ENCODE measurements at places on chromosomes 11 and 22.

DNA sequence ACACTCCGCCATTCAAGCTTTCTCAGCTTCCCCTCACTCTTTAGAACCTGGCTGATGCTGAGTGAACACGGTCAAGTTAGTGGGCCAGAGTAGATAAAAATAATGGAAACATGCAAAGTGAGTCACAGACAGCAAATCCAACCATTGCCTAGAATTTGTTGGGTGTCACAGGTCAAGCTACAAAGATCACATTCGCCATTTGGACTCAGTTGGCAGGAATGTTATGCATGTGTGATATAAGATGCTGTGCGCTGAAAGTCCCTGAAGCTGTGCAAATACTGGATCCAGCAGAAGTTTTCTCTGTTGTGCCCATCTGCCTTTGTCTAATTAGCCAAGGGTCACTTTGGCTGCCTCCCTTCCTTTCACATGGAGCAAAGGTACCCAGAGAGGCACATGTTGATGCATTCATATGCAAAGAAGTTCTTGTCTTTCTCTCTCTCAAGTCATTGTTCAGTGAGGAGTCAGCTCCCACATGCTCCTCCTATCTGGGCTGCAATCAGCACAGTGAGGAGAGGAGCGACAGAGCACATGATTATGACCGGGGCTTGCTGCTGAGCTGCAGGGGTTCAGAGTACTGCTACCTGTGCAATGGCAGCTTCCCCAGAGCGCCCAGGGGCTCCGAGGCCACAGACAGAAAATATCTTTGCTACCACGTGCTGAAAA, 39.7 kb downstream of the FLI1 start:
- DNase-seq: no peak

DNA sequence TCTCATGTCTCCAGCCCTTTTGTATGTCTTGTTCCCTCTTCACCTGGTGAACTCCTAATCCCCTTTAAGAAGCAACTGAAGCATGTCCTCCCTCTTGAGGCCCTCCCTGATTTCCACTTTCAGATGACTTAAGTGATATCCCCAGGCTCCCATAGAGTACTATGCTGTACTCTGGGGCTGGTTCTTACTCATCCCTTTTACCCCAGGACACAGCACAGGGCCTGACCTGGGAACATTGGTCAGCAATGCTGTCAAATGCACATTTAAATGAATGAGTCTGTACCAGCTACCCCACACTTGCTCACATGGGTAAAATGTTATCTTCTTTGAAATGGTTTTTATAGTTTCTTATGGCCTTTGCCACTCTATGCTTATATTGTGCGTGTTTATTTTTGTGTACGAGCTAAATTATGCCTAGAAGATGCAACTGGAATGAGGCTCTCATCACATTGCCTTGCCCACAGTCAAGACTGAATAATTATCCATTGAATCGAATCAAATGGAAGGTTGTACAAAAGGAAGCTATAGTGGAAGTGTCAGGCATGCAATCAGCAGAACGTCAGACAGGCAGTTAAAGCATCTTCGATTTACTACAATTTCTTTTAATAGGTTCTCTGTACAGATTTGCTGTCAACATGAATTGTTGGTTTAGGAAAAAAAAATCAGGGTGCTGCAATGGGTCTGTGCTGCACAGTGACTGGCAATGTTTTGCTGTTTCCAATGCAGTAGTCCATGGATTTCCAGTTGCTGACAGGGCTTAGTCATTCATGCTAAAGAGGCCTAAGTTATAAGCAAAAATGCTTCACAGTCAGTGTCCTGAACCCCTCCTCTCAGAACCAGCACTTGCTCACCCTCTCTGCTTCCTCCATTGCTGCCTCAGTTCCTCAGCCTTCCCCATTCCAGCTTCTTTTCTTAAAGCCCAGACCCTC, 79.5 kb downstream of the PARVA start:
- no peak for DNase-seq

DNA sequence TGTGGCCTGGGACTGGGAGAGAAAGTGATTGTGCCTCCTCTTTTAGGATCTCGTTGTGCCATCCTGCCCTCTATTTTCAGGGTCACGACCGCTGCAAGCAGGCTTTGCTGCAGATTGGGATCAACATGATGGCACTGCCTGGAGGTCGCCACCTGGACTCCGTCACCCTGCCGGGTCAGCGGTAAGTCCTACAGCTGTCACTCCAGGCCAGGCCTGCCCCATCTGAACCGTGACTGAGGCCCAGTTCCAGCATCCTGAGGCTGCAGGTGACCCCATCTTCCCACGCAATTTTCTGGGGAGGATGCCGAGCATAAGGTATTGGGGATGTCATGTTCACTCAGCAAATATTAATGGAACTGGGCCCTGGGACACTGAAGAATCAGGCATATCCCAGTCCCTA, 34.3 kb downstream of the INSC start:
- no peak for DNase-seq

- DNase-seq: no peak
Observed at GRCh38 chr11:57485217-57485990, 25.1 kb downstream of the RTN4RL2 start.

DNA sequence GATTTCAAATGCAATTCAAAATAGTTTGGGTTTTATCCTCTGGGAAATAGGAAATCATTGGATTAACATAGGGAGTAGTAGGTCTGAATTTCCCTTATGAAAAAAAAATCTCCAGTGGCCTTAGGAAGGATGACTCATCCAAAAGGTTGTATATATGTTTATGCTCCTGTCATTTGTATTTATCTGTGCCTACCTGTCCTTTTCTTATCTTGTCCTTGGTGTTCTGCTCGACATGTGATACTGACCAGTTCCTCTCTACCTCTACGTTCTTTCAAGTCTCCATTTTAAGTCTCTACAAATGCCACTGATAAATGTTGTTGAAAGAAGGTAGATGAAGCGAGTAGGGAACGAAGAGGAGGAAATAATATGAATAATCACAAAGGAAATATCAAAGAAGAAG, 3.0 kb upstream of the SOX6 start:
- no peak for DNase-seq

DNA sequence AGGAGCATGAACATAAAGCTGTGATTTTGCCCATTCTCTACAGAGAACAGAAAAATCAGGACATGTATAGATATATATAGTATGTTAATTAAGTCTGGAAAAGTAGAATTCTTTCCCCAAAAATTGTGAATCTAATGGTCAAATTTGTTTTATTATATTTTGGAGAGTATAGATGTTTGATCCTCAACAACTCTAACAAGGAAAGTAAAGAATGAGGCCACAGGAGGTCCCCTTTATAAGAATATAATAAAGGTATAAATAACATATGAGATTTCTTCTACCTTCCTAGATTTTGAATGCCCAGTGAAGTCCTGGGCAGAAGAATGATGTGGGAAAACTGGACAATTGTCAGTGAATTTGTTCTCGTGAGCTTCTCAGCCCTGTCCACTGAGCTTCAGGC, at the start of gene OR10A4:
Gene OR10A4, plus strand, starts transcription at position 301 of the 400 bp plus-strand sequence. Its CDS starts 23 bp downstream, at position 324.
- no peak for DNase-seq

DNA sequence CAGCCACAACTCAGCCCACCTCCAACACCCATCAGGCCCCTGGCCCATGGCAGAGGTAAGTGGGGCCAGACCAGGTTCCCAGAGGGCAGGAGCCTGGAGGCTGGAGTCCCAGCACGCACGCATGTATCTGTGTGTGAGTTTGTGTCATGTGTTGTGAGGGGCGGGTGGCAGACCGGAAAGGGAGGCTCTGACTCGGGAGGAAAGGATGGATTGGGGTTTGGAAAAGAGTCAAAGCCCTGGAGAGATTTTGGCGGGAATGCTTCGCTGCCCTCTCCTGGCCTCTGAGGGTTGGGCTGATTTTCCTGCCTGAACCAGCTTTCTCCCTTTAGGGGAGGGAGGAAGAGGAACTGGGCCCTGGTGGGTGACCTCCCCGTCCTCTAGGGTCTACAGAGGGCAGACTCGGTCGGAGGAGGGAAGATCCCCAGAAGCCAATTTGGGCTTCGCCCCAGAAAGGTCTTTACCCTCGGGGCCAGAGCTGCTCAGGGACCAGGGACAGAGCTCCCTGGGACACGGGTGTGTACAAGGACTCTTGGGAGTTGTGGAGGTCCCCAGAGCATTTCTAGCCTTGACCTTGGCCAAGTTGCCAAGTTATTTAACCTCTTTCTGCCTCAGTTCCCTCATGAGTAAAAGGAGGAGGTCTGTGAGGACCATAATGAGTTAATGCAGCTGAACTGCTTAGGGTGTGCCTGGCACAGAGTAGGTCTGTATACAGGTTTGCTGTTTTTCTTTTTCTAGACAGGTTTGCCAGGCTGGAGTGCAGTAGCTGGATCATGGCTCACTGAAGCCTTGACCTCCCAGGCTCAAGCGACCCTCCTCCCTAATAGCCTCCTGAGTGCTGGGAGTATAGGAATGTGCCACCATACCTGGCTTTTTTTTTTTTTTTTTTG, 6.9 kb downstream of the C11orf68 start:
- peak; percentile 87 for DNase-seq

DNA sequence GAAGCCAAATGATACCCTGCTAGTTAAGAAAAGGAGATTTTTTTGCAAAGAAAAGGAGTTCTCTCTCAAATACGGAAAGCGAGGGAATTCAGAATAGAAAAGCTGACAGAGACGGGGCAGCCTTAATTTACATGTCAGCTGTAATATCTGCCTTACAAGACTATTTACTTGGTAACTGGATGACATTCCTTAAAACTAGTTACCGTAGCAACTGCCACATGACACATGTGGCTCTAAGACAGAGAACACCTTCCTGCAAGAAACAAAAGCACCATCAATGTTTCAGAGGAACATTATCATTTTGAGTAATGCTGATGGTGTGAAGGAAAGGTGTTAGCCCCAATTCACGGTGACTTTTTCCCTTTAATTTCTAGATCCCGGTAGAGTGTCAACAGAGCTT, 222.1 kb downstream of the LRRC4C start:
- DNase-seq: no peak

- no peak for DNase-seq
Observed at GRCh38 chr22:26887456-26887855, 230.1 kb downstream of the MIAT start.

- peak; percentile 75 for DNase-seq
Observed at GRCh38 chr11:128467610-128468041, 119.7 kb downstream of the ETS1 start.

DNA sequence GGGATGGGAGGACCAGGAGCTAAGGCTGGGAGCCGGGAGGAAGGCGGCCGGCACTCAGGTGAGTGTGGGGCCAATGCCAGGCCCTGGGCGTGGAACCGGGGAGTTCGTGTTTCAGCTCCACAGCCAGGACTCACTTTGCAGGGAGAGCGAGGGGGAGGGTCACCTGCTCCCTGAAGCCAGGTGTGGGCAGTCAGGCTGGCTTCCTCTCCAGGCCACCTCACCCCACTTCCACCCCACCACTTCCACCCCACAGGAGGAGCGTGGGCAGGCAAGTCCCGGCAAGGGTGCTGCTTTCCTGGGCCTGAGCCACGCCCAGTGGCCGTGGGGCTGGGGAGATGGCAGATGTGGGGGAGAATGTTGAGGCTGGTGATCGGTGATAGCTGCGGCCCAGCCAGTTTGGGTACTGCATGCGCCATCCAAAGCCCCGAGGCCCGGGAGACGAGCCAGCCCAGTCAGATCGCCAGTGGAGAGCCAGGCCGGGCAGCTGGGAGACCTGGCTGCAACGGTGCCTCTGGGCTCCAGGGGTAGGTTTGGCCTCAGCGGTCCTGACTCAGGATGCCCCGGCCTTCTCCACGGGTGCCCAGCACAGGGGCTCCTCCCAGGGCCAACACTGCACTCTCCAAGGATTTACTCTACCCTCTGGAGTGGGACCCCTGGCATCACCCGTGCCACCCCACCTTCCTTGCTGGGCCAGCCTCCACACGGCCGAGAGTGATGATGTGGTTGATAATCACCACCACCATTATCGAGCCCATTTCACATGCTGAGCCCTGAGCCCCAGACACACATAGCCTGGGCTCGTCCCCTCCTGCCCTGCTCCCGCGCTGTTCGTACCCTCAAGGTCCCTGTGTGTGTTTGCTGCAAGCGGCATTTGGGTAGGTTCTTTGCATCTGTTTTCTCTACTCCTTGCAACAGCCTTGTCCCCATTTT, 93.8 kb downstream of the WNT7B start:
- DNase-seq: no peak

DNA sequence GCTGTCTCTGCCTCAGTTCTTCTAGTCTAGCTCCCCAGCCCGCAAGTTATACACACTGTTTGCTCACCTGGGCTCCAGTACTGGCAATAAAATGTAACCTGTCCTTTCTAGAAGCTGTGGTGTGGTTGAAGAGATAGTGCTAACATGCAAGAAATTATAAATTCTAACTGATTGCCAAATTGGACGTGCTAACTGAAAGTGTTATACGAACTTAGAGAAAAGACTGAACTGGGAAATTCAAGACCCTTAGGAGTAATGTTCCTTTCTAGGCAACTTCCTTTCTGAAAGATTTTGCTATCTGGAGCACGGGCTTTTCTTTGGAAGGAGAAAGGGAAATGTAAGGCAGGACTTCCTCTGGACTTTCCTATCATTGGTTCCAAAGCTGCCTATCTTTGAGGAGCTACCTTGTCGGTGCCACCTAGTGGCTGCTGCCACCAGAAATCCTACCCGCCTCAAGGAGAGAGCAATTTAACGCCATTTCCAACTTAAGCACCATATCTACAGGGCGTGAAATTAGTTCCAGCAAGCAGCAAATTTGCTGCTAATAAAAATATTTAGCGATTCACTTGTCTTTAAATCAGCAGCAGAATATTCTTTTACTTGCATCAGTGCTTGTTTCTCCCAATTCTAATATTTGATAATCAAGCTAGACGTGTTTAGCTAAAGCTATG, 12.7 kb upstream of the TMEM218 start:
- DNase-seq: peak; percentile 37

DNA sequence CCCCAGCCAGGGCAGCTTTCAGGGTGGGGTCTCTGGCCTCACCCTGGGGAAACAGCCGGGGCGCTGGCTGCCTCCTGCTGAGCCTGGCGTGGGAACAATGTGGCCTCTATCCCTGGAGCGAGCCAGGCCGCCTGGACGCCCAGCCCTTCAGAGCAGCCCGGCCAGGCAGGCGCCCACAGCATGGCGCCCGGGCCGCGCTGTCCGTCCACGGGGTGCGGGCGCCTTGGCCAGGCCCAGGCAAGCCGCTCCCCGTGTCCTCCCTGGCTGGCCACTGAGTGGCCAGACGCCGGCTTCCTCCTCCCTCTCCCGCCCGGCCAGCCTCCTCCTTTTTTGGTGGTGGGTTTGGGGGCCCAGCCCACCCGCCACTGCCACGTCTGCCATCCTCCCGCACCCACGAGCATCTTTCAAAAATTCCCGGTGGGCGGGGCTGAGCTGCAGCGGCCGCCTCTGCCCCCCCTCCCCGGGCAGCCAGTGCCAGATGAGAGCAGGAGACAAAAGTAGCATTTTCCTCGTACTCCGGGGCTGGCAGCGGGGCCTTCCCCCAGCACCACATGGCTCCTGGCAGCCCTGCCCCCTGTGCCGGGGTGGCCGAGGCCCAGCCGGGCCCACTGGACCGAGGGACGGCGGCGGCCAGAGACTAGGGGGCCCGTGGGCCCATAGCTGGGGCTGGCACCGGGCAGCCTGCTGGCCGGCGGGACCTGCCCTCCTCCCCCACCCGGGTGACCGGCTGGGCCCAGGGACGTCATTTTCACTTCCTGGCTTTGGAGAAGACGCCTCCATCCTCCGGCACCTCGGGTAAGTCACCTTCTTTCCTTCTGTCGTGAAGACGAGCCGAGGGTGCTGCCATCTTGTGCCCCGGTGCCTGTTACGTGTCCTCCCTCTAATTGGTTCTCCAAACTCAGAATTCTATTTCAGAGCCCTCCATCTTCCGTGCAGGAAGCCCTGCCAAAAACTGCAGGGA, 70.2 kb upstream of the PPARA start:
- DNase-seq: no peak
